T-helper 17 cell (primary cell): ENCODE measurements at places on chromosomes 6 and 20.

DNA sequence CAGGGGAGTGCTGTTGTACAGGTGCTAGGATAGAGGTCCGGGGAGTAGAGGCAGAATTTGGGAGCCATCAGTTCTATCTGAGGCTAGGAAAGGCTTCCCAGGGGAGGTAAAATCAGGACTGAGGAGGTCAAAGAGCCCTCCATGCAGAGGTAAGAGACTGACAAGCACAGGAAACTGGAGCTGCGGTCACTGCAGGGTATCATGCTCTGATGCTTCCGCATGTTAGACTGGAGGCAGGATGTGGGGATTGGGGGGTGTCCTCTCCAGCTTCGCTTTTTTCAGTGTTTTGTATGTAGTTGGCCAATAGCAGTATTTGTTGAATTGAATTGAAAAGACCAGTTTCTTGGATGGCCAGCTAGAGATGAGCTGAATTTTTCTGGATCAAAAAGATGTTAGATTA is 87.8 kb downstream of the SLC22A3 start:
- no peak for DNase-seq

DNA sequence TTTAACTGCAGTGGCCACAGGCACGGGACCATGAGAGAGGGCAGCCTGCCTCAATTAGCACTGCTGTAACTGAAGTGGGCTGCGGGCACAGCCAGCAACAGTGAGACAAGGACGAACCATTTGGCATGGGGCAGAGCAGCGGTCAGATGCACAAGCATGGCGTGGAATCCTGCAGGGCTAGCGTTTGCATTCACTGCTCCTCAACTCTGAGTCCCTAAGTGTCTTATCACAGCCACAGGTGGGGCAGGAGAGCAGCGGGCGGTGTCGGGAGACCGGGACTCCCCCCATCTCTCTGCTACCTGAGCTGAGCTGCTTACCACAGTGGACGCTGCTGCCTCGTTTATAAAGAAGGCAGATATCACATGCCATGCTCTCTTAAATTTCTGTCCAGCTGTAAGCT is 31.3 kb upstream of the PDE10A start:
- no peak for DNase-seq

DNA sequence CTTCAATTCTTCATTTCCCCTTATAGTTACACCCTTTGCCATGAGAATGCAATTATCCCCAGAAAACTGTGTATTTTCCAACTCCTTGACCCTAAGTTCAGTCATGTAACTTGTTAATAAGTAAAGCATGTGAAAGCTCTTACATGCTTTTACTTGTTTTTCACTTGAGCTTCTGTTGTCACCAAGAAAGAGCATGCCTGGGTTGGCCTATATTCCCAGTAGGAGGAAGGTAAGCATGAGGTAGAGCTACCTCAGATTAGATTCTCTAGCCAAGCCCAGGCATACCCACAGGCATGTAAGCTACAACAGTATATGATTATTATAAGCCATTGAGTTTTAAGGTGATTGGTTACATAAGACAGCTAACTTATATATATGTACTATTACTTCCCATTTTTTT is 101.7 kb upstream of the SMLR1 start:
- DNase-seq = no peak

DNA sequence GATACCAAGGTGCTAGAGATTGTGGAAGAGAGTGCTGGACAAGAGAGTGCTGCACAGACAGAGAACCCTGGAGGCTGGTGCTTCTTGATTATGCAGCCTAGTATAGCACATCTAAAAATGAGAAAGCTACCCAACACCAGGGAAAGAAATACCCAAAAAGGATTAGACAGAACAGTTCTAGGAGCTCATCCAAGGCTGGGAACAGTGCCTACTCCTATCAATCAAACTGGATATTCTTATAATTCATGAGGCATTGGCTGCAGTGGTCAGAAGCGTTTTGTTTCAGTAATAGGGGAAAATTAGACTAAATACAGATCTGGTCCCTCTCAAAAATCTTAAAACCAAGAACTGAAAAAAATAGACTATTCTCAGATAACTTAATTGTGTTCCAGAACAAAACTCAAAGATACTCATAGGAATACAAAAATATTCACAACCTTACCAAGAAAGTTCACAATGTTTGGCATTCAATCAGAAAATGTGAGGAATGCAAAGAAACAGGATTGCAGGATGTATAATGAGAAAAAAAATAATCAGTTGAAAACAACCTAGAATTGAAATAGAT is 222.9 kb downstream of the EPHA7 start:
- DNase-seq = no peak

- DNase-seq = peak; percentile 15
Measured at GRCh38 chr6:26251354-26252076, 113.5 kb upstream of the BTN3A2 start.

DNA sequence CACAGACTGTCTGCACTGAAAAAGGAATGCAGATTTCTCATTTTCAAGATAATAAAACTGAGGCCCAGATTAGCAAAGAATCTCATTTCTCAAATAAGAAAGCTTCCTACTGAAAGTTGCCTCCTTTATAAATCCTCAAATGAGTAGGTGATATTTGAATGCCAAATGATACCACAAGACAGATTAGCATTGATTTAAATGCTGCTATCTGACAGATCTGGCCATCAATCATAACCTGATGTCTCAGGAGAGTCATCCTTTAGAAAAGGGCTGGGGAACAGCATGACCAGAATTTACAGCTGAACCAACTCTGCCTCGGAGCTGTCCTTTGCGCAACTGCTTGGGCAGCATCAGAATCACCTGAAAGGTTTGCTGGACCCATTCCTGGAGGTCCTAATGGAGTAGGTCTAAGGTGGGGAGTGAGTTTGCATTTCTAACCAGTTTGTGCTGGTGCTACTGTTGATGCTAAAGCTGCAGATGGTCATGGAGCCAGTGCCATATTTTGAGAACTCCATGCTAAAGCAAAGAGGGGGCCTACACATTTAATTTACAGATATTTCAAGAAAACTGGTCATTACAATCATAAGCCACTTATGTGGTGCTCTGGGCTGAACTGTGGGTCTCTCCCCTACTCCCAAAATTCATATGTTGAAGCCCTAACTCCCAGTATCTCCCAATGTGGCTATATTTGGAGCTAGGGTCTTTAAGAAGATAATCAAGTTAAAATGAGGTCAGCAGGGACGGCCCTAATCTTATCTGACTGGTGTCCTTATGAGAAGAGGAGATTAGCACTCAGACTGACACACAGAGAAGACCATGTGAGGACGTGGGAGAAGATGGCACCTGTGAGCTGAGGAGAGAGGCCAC is 295.5 kb upstream of the JARID2 start:
- DNase-seq = no peak

DNA sequence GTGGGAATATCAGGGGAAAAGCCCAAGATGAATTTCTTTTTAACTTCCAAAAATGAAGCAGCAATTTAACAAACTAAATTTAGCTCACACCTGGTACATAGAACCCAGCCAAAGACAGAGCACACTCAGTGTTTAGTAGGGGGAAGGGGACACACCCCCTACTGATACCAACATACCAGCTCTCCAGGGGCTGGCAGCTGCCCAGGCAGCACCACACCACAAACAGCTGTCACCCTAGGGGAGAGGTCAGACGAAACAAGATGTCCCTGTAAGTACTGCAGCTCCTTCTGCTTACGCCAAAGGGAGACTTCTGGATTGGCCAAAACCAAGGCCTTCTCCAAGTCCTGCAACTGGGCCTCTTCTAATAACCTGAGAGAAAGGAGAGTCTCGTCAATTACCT is 26.0 kb downstream of the MDN1 start:
- DNase-seq = no peak

- no peak for DNase-seq
Measured at GRCh38 chr6:42790549-42791181, 8.8 kb downstream of the BICRAL start.

DNA sequence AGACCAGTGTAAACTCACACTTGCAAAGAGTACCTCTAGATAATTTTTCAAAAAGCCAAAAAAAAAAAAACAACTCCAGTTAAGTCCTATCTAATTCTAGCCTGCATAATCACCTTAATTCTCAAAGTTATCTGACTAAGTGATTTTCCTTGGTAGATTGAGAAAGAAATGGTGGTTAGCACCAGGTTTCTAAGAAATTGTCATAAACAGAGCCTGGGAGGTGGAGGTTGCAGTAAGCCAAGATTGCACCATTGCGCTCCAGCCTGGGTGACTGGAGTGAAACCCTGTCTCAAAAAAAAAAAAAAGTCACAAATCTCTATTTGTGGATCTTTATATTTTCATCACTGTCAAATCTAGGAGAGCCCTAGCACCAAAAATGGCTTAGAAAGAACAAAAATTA is 8.9 kb downstream of the FBXO5 start:
- no peak for DNase-seq

DNA sequence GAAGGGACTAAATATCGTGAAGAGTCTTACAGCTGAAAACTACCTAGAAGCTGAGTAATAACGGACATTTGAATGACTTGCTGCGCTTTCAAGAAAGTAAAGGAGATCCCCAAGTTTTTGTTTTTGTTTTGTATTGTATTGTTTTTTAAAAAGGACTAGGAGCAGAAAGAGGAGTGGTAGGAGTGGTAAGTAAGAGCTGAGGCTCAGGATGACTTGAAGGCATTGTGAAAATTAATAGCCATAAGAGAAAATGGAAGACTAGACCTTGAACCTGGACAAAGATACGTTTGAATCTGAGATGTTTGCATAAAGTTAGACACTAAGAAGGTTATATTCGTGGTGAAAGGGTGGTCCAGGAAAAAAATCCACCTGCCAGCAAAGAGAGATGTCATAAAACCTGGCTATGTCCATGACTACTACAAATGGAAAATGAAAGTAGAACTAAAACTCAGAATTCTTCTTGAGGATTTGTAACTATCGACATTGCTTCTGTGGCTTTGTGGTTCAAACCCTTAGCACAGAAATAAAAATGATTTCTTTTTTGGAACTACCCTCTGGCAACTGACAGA is 824.8 kb upstream of the FLRT3 start:
- no peak for DNase-seq
